ENCODE measurements at places on chromosomes 6 and 20. TPM values are rescaled to one million over a fixed set of nuclear protein-coding genes. Genes with fewer than 3 reads are reported as not detected.

GRCh38 chr6:82246802-82247504, 591 bp downstream of the IBTK start:
- peak; percentile 83 for DNase-seq

CLVS2 gene
- total RNA-seq = not detected

SNAP25 gene
- 0.64 TPM for total RNA-seq

DNA sequence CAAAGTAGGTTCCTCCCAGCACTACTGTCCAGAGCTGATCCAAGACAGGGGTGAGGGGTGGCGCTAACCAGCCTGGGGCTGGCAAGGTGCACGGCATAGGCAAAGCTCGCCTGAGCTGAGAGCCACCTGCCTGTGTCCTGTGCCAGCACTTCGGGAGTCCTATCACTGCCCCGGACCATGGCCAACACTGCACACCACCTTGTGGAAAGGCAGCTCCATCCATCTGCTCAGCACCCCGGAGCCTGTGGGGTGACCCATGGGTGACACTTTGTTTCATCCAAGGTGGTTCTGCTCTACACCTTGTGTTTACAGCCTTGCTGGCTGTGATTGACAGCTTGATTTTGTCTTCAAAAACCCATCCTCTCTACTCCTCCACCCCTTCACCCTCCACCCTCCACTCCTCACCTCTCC, 32.9 kb upstream of the GATA5 start:
- DNase-seq = no peak

DNA sequence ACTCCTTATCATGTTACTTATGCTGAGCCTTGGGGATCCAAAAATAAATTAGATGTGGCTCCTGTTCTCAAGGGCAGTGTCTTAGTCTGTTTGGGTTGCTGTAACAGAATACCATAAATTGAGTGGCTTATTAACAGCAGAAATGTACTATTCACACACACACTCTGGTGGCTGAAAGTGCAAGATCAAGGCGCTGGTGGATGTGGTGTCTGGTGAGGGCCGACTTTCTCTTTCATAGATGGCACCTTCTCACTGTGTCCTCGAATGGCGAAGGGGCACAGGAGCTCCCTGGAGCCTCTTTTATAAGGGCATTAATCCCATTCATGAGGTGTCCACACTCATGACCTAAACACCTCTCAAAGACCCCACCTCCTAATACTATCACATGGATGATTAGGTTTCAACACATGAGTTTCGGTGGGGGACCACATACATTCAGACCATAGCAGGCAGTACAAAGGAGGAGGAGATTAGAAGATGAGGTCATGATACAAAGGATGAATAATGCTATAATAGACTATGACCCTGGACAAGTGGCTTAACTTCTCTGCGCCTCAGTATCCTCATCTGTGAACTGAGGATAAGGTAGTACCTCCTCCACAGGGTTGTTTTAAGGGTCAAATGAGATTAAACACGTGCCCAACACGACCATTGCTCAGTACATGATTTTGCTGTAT, 34.1 kb downstream of the RPP40 start:
- DNase-seq = no peak

DNA sequence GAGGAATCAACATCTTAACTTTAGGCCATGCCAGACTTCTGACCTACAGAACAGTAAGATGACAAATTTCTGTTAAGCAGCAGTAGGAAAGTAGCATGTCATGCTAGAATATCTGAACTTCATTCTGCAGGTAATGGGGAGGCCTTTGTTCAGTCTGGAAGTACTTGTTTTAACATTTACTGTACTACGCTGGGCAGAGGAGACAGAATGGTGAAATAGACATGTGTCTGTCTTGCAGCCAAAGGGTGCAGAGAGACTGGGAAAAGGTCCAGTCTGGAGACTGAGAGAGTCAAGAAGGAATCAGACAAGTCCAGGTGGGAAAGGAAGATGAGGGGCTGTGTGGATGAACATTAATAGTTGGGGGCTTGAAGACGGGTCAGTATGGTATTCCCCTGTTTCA, 17.5 kb upstream of the ZBTB2 start:
- DNase-seq = no peak

DNA sequence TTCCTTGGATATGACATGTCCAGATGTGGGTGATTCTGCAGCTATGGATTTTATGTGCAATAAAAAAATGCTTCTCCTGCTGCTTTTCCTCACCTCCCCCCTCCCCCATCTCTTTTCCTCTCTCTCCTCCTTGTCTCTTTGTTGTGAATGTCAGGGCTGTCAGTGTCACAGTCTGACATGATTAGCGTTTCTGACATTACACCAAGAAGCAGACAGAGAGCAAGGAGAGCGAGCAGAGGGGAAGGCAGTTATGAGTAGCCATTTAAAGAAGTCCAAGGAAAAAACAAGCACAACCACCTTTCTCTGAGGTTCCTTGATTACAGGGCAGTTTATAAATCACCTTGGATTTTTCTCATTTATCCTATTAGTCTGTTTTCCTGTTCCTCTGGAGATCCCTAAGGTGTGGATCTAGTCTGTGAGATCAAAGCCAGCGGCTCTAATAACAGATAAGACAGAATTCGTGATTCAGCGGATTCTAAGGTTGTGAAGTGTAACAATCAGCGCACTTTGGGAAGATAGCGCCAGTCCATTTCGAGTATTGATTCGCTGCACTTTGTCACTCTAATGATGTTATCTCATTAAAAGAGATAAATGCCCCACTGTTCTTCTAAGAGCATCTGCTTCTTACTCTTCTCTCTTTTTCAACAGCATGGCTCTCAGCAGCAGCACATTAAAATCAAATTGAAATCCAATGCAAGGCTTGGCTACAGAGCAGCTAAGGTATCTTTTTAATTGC, 101.4 kb downstream of the BACH2 start:
- DNase-seq = no peak

DNA sequence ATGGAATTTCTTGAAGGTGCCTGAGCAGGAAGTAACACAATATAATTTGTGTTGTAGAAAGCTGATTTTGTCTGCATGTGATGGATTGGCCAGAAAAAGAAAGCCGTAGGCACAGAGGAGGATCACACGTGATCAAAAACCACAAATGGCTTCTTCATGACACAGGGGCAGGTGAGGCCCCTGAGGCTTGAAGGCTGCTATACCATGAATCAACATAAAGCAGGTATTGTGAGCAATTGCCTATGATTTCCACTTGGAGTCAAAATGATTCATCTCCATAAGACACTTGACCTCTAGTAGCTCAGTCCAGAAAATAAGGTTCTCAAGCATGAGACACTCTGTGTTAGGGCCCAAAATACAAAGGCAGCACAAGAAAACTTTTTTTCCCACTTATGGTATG, 42.4 kb upstream of the EYA4 start:
- no peak for DNase-seq

- DNase-seq = no peak
Observed at GRCh38 chr6:136148051-136148450, 102.1 kb downstream of the MTFR2 start.

- no peak for DNase-seq
Observed at GRCh38 chr20:38747495-38748096, 664 bp upstream of the ACTR5 start.

DNA sequence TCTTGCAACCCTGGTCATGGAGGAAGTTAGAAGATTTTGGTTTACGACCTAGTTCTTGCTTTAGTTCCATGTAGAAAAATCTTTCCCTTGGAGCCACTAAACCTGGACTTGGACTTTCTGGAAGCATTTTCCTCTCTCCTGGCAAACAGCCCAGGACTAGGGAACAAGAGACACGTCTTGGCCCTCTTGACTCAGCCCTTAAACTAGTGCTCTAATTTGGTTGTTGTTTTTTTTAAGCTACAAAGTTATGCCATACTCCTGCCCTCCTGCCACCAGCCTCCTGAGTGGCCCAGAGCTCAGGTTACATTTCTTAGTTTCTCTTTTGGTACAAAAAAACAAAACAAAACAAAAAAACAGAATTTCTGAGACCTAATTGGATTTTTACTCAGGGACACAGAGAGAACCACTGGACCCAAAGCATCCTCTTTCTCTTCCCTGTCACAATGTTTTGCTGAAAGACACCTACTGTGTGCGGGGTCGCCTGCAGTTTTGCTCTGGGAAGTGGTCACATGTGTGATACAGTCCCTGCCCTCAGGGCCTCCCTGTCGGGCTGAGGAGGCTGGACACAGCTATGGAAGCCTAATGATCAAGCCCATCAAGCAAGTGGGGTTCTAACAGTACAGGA, 32.3 kb upstream of the SCUBE3 start:
- peak; percentile 73 for DNase-seq

DNA sequence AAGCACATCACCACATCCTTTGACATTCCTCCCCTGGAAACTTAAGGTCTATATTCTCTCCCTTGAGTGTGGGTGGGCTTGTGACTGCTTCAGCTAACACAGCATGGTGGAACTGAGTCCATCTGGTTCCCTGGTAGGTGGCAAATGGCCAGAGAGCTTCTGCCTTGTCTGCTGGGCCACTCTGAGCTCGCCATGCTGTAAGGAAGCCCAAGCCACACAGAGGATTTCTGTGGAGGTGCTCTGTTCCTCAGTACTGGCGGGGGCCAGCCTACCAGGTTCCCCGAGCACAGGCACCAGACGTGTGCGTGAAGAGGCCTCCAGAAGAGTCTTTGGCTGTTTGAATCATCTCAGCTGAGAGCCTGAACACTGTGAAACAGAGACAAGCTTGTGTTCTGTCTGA, 41.6 kb upstream of the PMEPA1 start:
- DNase-seq = no peak

FAM184A gene
- total RNA-seq = 1.5 TPM

DNA sequence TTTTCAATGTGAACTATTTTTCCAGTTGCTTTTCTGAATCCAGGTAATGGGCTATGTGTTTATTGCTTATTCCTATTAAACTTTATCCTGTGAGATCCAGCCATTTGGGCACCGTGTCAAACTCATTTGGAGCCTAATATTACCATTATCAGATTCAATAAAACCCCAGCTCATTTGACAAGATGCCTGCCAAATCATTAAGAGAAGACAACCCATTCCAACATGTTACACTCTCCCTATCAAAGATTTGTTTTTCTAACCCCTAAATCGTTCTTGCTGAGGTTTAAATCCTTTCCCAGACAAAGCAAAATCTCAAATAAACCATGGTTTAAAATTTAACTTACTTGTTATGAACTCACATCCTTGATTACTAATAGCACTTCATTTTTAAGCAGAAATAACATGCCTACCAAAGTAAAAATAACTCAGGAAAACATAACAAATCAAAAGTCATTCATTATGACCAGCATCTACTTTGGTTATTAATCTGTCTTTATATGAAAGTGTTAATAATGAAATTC, 130.0 kb upstream of the TCF21 start:
- DNase-seq = no peak

ADGRG6 gene
- total RNA-seq = 1.4 TPM

TP53RK gene
- total RNA-seq = 32.3 TPM

GRCh38 chr6:145015739-145016558, 719.4 kb downstream of the EPM2A start:
- DNase-seq = peak; percentile 86

DNA sequence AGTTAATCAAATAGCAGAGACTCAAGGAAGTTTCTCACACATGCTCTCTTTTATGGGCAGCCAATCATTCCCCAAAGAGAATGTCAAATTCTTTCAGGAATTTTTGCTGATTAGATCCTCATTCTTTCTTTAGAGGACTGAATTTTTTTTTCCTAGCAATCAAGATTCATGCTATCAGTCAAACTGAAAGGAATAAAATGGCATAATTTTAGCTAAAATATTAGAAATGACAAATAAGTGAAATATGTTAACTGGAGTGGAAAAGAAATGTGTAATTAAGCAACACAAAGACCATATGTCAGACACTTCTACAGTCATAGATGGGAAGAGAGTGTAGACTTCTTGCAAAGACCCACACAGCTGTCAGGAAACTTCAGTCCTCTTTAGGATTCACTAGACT, 242.3 kb upstream of the RNF217 start:
- DNase-seq = no peak

- DNase-seq = peak; percentile 87
Observed at GRCh38 chr6:22651731-22652130, 82.4 kb downstream of the HDGFL1 start.

GRCh38 chr20:57782631-57783041, 72.8 kb upstream of the PMEPA1 start:
- no peak for DNase-seq

CDH26 gene
- total RNA-seq = 0.10 TPM

DNA sequence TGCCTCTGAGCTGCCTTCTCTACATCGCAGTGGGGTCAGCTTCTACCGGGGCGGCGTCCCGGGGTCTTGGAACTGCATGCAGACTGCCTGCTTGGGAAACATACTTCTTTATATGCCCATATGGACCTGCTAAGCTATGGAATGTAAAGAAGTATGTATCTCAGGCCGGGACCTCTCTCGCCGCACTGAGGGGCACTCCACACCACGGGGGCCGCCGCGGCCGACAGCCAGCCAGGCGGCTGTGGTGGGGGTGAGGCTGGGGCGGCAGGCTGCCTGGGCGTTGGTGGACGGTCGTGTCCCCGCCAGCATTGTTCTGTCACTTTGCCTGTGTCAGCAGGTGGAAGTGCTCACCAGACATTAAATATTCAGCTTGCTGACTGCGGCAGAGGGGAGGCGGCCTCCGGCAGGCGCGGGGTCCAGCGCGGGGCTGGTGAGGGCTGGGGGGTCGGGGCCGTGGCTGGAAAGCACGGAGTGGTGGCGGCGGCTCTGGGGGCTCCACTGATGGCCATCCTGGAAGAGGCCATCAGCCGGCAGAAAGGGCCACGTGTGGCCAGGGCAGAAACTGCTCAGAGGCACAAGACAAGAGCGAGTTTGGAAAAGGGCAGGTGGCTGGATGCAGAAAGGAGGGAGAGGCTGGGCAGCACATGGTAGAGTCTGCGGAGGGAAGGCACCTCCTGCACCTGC, 78.6 kb upstream of the GATA5 start:
- DNase-seq = peak; percentile 55

EFHC1 gene
- 47.5 TPM for total RNA-seq

DNA sequence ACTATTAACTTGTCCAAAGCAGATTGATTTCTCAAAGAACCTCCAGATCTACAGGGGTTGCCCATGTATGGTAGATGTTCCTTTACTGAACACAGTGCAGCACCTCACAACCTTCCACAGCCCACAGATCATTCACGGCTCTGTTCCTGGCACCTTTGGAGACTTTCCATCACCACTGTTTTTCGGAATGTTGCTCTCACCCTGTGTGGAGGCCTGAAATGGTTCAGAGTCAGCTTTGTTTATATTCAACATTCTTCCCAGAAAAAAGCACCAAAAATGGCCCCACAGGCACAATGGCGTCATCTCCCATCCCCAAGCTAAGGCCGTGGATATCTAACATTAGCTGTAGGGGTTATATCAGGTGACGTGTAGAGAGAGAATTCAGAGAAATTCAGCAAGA, 74.7 kb downstream of the DHX35 start:
- no peak for DNase-seq

DNA sequence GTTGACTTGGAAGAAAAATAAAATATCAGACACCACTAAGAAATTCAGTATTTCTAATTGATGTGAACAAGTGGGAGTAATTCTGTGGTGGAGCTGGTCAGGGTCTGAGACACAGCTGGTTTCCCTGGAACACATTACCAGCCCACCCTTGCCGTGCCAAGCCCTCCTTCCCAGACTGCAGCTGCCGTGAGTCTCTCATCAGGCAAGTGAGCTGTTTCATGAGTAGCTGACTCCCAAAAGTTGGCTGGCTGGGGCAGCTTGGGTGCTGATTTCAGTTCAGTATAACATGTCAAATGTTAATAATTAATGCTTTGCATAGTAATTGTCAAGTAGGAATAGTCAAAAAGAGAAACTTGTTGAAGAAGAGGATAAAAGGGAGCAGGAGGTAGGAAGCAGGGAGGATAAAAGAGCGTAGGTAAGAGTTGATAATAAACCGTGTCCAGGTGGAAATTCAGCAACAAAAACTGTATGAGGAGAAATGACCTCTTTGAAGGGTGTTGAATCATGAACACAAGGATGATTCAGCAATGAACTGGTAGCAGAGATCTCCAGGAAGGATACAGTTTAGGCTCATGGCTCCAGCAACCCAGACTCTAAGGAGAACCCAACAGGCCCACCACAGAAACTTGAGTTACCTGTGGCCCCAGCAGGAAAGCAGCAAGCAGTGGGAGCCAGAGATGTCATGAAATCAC, 110.9 kb upstream of the SSTR4 start:
- DNase-seq = peak; percentile 96
